ENCODE measurements at places on chromosomes 11 and 22. TPM values are rescaled to one million over a fixed set of nuclear protein-coding genes. Genes with fewer than 3 reads are reported as not detected.

- no peak overlapping the region for H3K27ac ChIP-seq
- no peak for DNase-seq
- H3K36me3 ChIP-seq: no peaks in the 10 kb centered on the region
- peaks cover 6% of the 10 kb centered on the region for H3K4me1 ChIP-seq
Measured at GRCh38 chr22:45926433-45926832, 50.5 kb downstream of the WNT7B start.

GRCh38 chr11:120612513-120613263 is 101.1 kb downstream of the GRIK4 start:
- no peaks in the 10 kb centered on the region for H3K36me3 ChIP-seq
- H3K27ac ChIP-seq: no peak overlapping the region
- DNase-seq: no peak
- H3K27me3 ChIP-seq: no peaks in the 10 kb centered on the region

DNA sequence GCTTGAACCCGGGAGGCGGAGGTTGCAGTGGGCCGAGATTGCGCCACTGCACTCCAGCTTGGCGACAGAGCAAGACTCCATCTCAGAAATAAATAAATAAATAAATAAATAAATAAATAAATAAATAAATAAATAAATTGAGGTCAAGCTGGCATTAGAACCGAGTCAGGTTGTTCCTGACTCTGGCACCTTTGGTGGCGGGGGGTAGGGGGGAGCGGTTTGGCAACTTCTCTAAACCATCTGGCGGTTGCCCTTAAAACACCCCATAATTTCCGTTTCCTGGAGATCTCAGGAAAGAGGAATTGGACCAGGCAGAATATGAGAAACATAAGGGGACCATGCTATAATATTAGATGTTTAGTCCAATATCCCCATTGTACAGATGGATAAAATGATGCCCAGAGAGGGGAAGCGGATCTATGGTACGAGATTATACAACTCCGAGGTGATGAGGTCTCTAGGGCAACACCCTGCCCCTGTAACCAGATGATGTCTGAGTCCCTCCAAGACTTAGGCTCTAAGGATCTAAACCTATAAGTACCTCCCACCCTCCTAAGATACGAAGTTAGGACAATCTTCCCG is 785 bp downstream of the CLPB start:
- H3K4me3 ChIP-seq: peak overlapping the region; percentile 67
- no peaks in the 10 kb centered on the region for H3K36me3 ChIP-seq
- peak overlapping the region; percentile 76 for H3K27ac ChIP-seq
- peaks cover 19% of the 10 kb centered on the region for H3K4me1 ChIP-seq
- H3K27me3 ChIP-seq: no peaks in the 10 kb centered on the region

DNA sequence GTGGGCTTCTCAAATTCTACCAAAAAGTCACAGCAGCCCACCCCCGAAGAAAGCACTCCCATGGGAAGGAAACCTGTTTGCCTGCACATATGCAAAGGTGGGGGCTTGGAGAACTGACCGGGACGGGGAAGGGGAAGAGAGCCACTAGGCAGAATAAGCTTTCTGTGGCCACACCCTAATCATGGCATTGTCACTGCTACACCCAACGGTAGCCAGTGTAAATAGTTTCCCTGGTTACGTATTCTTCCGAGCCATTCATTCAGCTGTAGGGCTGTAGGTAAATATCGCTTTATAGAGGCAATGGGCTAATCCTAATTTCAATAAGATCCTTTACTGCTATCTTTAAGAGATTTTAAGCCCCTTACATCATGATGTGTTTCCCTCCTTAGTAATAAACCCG is 61.7 kb downstream of the PRDM11 start:
- no peak for DNase-seq
- H3K4me3 ChIP-seq: no peak overlapping the region
- H3K27me3 ChIP-seq: no peaks in the 10 kb centered on the region
- H3K36me3 ChIP-seq: peaks cover 11% of the 10 kb centered on the region
- no peaks in the 10 kb centered on the region for H3K4me1 ChIP-seq

- no peak overlapping the region for H3K27ac ChIP-seq
- H3K27me3 ChIP-seq: no peaks in the 10 kb centered on the region
- H3K4me3 ChIP-seq: no peak overlapping the region
- no peaks in the 10 kb centered on the region for H3K36me3 ChIP-seq
Measured at GRCh38 chr11:69892986-69893555, 73.9 kb upstream of the FGF3 start.

Gene ARHGAP42
- 23.3 TPM for total RNA-seq
